ENCODE measurements at places on chromosomes 5 and 9.
A peak's percentile ranks its signal among the peaks of the same experiment; 100 is the strongest.

DNA sequence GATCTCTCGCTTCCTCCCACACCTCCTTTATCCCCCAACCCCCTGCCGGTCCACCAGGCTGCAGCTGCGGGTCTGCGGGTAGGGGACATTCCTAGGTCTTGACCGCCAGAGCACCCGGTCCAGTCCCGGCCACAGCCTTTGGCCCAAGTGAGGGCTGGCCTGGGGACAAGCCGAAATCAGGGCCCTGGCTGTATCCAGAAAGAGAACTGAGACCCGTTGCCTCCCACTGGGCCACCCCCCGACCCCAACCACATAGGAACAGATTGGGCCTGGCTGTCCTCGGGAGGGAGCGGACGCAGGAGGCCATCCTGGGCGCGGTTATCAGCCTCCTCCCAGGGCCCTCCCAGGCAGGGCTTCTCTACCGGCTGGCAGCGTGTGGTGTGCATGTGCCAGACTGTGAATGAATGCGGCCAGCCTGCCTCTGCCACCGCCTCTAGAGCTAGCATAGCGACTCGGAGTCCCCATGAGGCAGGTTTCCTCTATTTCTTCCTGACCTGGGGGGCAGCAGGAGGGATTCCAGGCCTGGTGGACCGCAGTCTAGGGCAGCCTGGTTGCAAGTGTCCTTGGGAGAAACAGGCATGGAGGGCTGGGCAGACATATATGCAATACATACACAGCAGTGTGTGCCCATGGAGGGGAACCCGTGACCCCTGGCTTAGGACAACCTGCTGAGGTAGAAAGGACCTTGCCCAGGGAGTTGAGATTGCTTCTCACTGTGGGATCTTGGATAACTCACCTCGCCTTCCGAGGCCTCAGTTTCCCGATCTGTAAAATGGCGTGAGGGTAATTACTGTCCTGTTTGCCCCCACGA, 1.2 kb downstream of the N4BP3 start:
- DNase-seq: no peak

DNA sequence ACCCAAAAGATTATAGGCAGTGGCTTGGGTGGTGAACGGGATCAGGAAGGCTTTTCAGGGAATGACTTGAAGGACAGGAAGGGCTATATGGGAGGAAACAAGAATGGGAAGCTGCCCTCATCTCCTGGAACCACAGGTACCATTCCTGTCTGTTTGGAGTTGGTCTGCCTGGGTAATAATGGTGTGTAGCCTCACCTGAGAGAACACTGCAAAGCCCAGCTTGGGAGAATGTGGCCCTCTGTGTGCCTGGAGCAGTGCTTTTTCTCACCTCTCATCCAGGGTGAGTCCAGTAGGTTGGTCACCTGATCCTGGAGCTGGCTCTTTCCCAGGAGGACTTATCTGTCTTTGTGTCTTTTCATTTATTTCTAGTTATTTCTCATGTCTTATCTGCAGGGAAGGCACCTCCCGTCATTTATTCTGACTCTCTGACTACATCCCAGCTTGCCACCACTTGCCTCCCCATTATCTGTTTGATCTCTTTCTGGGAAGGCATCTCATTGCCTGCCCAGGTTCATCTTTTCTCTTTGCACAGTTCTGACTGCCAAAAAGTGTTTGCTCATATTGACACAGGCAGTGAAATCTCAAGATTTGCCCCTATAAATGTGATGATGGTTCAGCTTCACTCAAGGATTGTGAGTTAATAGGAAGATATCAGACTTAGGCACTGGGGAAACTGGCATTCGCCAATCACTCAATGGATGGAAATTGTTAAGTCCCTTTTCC, 22.5 kb upstream of the OR2S2 start:
- DNase-seq: no peak

DNA sequence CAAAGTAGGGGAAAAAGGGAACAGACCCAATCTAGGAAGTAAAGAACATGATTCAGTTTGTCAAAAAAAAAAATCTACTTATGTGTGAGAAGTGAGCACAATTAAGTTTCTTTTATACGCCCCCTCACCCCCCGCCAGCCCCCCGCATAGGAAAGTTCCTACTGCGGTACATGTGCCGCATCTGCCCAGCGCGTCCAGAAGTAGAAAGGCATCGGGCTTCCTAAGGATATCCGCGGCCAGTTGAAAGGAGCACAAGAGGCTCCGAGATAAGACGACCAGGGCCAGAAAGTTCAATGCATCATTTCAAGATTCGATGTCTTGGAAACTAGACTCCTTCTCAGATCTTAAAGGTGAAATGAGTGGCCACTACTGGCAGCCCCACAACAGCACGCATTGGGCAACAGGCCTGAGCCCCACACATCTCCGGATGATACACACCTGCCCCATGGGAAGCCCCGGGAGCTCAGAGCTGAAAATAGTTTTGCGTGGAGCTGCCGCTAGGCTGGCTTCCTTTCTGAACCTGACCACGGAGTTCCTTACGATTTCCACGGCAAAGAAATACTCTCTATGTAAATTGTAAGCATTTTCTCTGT, 203.9 kb downstream of the RAB3C start:
- no peak for DNase-seq

- DNase-seq: peak; percentile 20
Measured at GRCh38 chr9:82903503-82903902, 159.4 kb downstream of the RASEF start.

DNA sequence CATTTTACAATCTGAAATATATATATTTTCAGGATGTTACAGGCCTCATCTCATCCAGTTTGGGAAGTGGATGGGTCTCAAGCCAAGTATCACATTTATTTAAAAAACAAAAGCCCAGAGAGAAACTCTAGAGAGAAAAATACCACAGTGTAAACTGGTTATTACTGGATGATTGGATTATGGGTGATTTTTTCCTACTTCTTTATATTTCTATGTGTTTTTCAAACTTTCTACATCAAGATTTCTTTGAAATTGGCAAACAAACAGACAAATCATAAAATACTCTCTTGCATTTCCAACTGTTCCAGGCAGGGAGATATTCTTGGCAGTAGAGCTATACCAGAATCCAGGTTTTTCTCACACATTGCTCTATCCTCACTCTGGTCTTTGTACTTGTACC, 116.0 kb upstream of the SMIM23 start:
- DNase-seq: no peak

DNA sequence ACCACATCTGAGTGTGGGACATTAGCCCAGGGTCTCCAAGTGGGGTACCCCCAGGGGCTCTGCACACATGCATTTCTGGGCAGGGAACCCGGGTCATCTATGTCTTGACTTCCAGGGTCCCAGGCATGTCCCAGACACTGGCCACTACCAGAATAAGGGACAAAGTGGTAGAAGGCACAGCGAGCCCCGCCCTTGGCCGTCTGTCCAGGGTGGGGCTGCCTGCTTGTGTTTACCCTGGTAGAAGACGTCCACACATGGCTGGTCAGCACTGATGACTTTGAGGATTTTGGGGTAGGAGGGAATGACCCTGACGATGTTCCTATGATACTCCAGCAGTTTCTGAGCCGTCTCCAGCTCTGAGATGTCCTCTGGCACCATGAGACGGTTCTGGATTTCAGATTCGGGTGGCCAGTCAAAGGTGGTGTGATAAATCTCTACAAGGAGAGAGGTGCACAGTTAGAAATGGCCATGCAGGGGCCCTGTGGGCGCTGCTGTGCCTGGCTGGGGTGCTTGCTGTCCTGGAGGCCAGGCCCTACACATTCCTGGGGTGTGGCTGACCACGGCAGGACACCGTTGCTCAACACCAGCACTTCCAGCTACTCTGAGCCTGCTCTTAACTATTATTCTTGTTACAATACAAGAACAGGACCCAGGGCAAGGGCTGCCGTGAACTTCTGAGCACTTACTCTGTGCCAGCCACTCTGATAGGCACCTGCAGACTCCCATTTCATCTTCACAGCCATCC, 51.3 kb downstream of the AK8 start:
- peak; percentile 5 for DNase-seq

DNA sequence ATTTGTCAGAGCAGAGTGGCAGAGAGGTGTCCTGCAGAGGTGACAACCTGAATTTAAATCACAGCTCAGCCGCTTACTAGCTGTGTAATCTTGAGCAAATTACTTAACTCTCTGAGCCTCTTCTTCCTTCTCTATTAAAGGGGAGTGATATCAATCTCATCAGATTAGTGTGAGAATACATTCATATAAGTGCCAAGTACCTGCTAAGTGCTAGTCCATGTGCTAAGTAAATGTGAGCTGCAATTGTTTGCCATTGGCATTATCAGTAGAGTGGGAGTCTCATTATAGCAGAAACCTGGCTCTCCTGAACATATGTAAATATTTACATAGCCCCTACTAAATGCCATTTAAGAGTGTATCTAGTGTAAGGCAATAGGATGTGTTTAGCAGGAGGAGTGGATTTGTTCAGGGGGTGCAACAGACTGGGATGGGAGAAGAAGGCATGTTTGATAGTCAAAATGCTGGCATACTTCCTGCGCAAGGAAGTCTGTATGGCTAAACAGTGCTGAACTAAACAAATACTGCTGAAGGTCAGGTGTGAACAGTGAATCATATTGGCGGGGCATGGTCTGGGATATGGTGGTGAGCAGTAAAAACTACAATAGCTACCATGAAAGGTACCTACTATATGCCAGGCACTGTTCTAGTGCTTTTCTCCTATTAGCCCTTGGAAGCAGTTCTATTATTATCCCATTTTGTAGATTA, 74.5 kb downstream of the F2RL2 start:
- DNase-seq: no peak

- DNase-seq: peak; percentile 61
Measured at GRCh38 chr9:127942216-127943010, 4.8 kb upstream of the DPM2 start.

- DNase-seq: peak; percentile 72
Measured at GRCh38 chr9:23342291-23342690, 483.7 kb downstream of the ELAVL2 start.

GRCh38 chr9:81559709-81560108, 129.6 kb downstream of the TLE1 start:
- DNase-seq: peak; percentile 97

DNA sequence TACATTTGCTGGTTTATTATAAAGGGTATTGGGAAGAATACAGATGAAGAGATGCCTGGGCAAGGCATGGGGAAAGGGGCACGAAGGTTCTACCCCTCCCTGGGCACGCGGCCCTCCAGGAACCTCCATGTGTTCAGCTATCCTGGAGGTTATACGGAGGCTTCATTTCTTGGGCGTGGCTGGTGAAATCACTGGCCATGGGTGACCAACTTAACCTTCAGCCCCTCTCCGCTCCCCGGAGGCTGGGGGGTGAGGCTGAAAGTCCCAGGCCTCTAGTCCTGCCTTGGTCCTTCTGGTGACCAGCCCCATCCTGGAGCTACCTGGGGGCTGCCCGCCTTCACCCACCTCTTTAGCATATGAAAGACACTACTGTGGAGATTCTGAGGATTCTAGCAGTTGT, 17.0 kb upstream of the RNF130 start:
- DNase-seq: no peak

GRCh38 chr9:36872641-36873040, 161.4 kb downstream of the PAX5 start:
- no peak for DNase-seq

- peak; percentile 61 for DNase-seq
Measured at GRCh38 chr5:102971676-102972293, 148.2 kb downstream of the GIN1 start.

DNA sequence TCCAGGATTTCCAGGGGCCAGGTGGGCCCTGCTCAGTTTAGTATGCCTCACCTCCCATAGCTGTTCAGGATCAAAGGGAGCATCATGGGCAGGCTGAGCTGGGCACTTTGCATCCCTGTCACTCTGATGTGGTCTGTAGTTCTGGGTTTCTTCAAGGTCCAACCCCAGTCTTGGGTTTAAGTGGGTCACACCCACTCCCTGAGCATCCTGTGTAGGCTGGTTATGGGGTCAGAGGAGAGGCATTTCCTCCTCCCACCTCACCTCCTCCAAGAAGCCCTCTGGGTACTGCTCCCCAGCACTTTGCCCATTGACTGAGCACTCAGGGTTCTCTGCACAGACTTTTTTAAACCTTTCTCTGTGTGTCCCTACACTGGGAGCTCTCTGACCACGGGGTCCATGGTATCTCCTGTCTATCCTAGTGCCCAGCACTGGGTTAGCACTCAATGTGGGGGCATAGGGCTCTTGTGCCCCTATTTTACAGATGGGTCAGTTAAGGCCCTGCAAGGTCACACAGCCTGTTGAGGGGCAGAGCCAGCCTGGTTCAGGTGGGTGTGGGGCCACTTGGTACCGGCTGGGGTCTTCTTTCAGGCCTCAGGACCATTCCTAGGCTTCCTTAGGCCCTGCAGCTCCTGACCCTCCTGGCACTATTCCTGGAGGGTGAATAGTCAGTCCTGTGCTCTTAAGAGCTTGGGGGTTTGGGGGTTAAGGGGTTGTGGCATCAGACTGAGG, 19.0 kb downstream of the CXXC5 start:
- DNase-seq: no peak

GRCh38 chr9:7656636-7657035, 142.9 kb downstream of the DMAC1 start:
- DNase-seq: no peak

- DNase-seq: peak; percentile 83
Measured at GRCh38 chr9:124180557-124180956, 77.2 kb upstream of the NEK6 start.

GRCh38 chr5:61177070-61177469, 14.8 kb upstream of the SMIM15 start:
- no peak for DNase-seq

DNA sequence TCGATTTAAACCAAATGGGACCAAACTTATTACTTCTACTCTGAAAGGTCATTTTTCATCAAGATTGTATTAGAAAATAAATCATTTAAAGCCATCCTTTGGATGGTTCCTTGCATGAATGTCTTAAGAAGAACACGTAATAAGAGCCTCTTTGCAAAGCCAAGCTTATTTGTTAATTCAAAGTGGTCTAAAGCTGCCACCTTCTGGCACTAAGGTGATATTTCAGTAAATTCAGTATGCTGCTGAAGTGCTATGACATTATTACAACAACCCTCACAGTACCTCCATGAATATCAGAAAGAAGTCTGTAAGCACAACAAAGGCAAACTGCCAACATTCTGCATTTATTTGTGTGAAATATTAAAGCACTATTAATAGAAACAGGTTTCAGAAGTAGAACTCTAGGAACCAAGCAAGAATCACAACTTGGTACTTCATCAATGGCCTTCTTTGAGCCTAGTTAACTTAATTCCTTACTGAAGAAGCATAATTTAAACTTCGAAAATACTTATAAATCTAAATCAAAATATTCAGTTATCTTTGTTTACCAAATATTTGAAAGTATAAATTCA, 53.1 kb upstream of the TYRP1 start:
- DNase-seq: peak; percentile 75

DNA sequence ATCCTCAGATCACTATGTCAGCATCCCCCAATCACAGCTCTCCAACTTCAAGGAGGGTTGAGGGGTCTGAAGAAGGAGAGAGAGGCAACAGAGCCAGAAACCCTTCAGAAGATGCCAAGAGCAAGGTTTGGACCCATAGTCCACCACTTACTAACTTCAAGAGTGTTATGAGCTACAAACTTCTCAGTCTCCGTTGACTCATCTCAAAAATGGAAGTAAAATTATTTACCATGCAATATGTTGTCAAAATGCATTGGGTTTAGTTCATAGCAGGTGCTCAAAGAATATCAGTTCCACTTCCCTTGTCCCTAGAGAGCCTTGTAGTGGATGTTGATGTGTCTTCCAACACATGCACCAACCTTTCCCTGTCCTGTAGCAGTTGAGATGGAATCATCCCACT, 116.0 kb downstream of the KCNIP1 start:
- DNase-seq: no peak

- peak; percentile 99 for DNase-seq
Measured at GRCh38 chr9:124812441-124812876, 35.5 kb downstream of the OLFML2A start.

- DNase-seq: no peak
Measured at GRCh38 chr5:171592736-171593135, 173.3 kb downstream of the FGF18 start.
